ENCODE measurements at places on chromosomes 6 and 20.

DNA sequence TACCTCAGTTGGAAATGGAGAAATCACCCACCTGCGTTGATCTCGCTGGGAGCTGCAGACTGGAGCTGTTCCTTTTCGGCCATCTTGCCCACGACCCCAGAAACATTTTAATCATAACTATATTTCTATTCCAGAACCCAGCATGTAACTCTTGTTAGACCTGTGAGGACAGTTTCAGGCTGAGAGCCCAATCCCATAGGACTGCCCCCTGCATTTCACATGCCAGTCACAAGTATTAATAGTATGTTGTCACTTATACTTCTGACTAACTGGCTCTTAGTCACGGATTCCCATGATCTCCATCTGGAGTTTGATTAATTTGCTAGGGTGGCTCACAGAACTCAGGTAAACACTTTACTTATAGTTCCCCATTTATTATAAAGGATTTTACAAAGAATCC is 96.0 kb upstream of the PRND start:
- DNase-seq = no peak

DNA sequence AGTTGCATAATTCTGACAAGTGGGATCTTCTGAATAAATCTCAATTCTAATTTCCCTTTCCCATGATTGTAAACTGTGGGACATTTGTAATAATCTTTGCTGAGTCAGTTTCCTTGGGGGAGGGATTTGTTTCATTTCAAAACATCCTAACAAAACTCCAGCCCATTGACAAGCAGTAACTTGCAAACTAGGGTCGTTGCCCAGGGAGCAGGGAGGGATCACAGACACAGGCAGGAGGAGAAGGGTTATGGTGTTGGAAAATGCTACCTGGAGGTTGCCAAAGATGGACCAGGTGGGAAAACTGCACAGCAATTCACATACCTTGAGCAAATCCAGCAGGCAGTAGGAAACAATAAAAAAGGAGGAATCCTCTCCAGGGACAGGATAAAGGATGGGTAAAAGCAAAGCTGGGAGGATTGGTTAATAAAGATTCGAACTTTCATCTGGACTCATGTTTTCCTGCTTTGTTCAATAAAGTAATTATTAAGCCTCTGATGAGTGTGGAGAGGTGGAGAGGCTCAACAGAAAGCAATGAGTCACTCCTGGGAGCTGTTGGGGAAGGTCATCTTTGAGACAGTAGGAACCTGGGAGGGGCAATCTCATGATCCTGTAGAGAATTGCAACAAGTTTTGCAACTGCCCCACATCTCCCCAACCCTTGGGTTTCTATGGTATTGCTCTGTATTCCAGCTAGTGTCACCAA is 87.3 kb upstream of the AKIRIN2 start:
- DNase-seq = no peak

- no peak for DNase-seq
These were observed 242.8 kb upstream of the RGS17 start for GRCh38 chr6:153373869-153374268.

- DNase-seq = no peak
These were observed 31.6 kb upstream of the PXDC1 start for GRCh38 chr6:3782876-3783832.

DNA sequence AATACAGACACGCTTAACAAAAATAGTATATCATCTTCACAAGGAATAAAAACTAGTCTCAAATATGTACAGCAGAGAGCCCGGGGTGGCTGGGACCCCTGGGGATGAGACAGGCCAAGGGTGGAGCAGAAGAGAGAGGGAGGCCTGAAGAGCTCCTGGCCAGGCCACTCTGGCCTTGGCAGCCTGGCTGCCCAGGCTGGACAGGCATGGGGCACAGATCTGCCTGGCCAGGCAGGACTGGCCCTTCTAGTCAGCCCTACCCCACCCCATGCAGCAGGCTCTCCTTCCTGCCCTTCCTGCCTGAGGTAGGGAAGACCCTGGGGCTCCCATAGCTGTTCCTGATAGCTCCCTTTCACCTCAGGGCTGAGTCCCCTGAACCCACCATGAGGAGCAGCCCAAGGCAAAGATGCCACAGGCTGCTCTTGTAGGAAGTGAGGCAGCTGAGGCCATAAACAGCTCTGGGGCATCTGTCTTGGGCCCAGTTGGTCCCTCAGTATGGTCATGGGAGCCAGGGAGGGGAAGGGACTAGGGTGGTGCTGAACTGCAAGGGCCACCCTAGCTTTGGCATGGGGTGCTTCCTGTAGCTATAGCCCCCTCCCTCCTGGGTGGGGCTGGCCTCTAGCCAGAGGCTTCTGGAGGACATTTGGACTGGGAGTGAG is 27.1 kb downstream of the COX4I2 start:
- DNase-seq = no peak

- peak; percentile 57 for DNase-seq
These were observed 5.3 kb downstream of the CDKN1A start for GRCh38 chr6:36683656-36684446.

All from activated effector memory CD4-positive, alpha-beta T cell treated with anti-CD3 and anti-CD28 coated beads, Interleukin-2, amount 50 U/mL, for 16 hours (primary cell).